ENCODE measurements at places on chromosomes 5 and 9. TPM values are rescaled to one million over a fixed set of nuclear protein-coding genes. Genes with fewer than 3 reads are reported as not detected.
A peak's percentile ranks its signal among the peaks of the same experiment; 100 is the strongest.

GRCh38 chr5:168128111-168128510 lies 163.3 kb upstream of the WWC1 start:
- DNase-seq, result no peak

- no peak for DNase-seq
These were observed 2.0 kb downstream of the ERBIN start for GRCh38 chr5:65928322-65928752.

DNA sequence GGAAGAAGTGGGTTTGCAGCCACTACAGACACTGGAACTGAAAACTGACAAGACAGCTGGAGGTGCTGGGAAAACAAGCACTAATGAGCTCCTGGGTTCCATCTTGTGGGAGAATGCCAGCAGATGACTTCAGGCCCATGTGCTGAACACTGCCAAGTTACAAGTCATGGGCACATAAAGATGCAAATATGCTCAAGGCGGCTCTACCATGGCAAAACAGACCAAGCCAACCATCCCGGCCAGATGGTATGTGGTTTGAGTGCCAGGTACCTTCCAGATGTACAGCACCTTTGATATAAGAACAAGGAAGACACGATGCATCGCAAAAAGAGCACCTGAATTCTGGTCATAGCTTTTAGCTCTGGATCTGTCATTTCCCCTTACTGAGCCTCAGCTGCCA lies 19.9 kb downstream of the TNFSF8 start:
- no peak for DNase-seq

GRCh38 chr5:115375893-115376292 lies 79.4 kb upstream of the CCDC112 start:
- no peak for DNase-seq

The TMEM171 gene
- total RNA-seq, result not detected

The MSMP gene
- total RNA-seq, result not detected

DNA sequence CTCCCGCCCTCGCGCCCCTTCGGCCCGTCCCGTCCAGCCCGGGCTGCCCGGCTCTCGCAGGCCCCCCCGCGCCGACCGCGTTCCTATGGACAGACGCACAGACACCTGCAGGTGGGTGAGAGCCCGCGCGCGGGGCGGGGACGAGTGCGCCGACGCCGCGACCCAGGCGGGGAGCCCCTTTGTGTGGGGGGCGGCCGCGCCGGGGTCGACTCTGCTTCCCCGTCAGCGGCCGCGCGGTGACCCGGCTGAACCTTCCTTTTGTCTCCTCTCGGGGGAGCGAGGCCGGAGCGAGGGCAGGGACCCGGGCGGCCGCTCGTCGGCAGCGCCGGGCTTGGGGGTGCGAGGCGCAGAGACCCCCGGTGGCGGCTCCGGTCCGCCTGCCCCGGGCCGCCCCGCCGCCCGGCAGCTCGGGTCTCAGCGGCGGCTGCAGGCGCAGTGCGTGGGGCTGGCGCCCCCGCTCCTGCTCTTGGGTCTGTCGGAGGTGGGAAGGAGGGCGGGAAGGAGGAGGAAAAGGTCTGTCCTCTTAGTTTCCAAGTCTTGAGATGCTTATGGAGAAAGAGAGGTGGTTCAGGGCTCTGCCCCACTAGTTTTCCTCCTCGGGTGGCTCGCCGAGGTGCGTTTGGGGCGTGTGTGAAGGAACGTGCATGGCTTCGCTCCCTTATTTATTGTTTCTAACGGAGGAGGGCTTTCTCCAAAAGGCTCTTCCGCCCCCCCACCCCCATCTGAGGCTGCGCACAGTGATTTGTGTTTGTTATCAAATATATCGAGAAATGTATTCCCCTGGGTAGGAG lies 576 bp downstream of the KIAA1958 start:
- DNase-seq, result peak; percentile 70

DNA sequence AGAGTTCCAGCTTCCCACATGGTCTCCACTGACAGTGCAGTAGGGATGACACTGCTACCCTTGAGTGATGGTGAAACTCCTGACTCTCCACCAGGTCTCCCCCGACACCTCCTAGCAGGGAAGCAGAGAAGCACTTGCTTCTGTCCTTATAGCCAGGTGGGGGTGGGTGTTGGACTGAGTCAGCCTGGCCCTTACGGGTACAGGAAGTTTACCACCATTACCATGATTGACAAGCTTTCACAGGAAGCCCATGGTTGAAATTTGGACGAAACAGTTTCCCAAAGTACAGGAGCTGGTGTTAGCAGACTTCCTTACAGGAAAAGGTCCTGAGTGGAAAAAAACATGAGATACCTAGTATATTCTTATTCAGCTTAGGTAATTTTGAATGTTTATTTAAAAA lies 3.1 kb upstream of the FBXL7 start:
- DNase-seq, result no peak

The LCN1 gene
- total RNA-seq, result not detected

The S100Z gene
- not detected for total RNA-seq

DNA sequence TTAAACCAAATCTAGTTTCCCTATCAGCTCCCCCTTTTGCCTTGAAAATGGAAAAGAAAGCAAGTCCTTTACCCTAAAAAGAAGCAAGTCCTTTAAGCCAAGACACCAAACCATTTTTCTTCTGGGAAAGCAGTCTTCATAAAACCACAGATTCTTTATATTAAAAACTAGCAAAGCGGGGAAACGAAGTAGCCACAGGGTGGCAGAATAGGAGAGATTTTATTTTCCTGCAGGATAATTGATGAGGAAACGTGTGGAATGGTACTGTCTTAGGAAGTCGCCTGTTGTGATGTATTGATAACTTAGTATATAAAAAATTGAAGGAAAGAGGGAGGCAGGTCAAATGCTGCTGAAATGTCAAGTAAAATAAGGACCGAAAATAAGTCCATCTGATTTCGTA lies 41.1 kb downstream of the ZNF883 start:
- DNase-seq, result no peak

The FIBCD1 gene
- 0.59 TPM for total RNA-seq

DNA sequence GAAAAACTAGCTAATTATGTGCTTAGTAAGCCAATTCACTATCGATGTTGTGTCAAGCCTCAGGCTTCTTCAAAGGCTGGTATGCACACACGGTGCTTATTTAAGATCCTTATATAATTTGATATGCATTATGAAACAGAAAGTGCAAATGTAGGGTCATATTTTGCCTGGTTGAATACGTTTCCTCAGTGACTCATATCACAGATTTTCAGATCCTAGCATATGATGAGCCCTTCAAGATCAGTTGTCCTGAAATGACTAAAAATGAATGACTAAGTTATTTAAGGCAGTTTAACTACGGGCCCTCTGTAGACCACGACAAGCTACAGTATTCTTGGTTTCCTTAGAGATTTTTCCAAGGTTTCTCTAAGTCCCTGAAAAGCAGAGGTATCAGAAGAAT lies 778.3 kb downstream of the PRELID2 start:
- DNase-seq, result no peak

The HOMER1 gene
- total RNA-seq, result 52.6 TPM

DNA sequence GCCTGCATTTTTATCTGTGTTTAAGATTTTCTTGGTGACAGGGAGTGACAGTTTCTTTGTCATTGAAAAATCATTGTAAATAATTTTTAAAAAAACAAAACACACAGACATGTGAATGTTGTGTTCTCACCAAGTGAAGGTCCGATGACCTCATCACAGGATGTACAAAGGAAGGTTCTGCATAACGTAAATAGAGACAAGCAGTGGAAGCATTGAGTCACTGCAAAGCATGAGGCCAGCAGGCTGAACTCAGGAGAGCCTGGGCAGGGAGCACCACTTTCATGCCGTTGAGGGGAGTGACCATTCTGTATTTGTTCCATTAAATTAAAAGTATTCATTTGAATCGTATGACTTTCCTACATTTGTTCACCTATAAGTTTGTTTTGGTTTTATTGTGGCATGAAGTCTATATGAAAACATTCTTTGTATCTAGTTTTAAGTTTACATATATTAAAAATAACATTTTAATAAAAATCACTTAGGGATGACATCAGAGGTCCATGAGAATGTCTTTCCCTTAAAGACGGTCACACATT lies 70.4 kb upstream of the TLE1 start:
- DNase-seq, result no peak

DNA sequence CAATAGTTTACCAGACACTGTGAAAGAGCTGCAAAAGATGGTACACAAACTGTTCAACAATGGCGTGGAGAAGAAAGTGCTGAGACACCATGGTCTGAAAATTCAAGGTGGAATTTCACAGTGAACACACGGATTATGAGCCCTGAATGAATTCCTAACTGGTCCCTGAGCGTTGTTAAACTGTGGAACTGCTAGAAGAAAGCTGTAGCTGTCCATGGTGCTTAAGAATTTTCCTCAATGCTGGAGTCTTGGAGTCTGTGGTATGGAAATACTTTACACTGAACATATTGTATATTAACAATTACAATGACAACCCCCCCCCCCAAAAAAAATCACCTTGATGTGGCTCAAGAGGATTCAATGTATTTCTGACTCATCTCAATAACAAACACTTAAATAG lies 68.5 kb downstream of the SLC24A2 start:
- no peak for DNase-seq

DNA sequence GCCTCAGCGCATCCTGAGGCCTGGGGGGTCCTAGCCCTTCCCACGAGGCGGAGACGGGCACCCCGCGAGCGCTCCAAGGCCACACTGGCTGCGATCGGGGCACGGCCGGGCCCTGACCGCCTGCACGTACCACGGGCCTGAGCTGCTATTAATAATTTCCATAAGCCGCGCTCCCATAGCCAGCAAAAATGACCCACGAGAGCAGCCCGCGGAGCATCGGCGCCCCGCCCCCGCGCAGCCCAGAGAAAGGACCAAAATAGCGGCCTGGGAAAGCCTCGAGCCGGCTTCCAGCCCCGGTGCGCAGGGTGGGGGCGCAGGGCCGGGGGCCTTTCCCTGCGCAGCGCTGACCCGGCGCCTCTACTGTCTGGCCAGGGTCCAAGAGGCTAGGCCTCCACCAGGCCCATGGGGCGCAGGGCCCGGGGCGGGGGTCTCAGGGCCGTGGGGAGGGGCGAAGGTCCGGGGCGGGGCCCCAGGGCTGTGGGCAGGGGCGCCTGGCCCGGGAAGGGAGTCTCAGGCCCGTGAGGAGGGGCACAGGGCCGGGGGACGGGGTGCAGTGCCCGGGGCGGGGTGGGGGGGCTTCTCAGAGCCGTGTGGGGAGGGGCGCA lies 54.4 kb downstream of the EXD3 start:
- peak; percentile 69 for DNase-seq

The AGXT2 gene
- total RNA-seq, result not detected

The MAP1B gene
- total RNA-seq, result 49.7 TPM

The MSX2 gene
- total RNA-seq, result 1.2 TPM

DNA sequence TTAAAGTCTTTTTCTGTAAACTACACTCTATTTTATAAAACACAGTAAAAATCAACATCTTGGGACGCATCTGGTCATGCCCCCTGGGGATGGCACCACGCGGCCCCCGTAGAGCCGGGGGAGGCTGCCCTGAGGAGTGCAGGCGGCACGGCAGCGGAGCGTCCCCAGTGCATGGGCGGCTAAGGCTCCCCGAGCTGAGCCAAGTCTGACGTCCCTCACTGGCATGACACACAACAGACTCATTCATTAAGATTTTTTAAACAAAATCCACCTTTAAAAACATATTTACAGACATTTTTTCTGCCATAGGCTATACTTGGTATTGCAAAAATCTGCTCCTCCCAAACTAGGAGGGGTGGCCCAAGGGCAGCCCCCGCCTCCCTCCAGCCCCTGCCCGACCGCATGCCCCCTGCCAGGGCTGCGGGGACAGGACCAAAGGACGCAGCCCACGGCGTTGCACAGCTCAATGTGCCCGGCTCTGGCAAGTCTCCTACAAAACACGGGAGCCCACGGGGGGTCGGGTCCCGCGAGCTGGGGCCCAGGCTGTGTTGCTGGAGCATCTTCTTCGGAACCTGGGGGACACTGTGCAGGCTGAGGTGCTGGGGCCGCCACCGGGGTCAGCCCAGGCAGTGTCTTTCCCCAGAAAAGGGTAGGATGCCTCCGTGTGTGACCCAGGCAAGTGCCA lies 11.8 kb upstream of the SEC16A start:
- no peak for DNase-seq

- no peak for DNase-seq
These were observed 2.0 kb upstream of the F2RL2 start for GRCh38 chr5:76625087-76625815.

DNA sequence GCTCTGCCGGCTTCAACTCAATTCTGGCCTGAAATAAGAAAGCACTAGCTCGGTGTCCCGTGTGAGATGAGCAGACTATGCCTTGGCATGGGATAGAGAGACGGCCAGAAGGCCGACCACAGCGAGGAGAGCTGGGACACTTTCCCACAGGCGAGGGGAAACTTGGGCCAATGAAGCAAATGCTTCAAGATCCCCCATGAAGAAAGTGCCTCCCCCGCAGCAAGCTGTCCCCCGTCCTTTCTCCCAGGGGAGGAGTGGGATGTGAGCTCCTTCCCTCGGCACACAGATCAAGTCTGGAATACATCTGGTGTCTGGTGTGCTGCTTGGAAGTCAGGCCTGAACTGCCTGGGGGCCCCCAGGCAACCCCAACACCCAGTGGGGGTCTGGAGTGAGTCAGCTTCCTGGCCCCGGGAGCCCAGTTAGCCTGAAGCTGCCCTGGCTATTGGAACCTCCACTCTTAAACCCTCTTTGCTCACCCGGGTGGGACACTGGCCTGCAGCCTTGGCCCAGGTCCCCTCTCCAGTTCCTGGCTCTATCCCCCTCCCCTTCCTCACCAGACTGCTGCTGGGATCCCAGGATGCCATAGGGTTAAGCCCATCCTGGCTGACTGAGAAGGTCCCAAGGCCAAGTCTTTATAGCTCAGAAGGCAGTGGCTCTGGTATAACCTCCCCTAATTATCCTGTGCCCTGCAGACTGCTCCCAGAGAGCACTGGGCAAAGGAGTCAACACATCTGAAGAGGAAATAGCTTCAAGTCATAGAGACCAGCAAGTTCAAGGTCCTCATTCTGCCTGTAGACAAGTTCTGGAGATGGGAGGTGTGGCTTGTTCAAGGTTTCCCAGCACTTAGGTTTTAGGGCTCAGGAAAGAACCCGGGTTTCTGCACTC lies 205.3 kb downstream of the TTLL11 start:
- no peak for DNase-seq

- no peak for DNase-seq
These were observed 150.7 kb upstream of the RASGRF2 start for GRCh38 chr5:80809451-80809850.

The PCDHB3 gene
- total RNA-seq, result 1.4 TPM

GRCh38 chr9:93875330-93875729 lies 79.8 kb downstream of the BARX1 start:
- DNase-seq, result no peak

- peak; percentile 35 for DNase-seq
These were observed 123.7 kb downstream of the WNK2 start for GRCh38 chr9:93307468-93308157.

GRCh38 chr9:126236273-126236672 lies 90.4 kb upstream of the MVB12B start:
- no peak for DNase-seq

GRCh38 chr5:44885903-44886302 lies 77.2 kb downstream of the MRPS30 start:
- DNase-seq, result no peak

GRCh38 chr5:151239237-151239861 lies 13.6 kb upstream of the GM2A start:
- peak; percentile 90 for DNase-seq

The AUH gene
- total RNA-seq, result 38.5 TPM
